Pericardium fibroblast (primary cell): ENCODE measurements at places on chromosomes 3 and 15. TPM values are rescaled to one million over a fixed set of nuclear protein-coding genes. Genes with fewer than 3 reads are reported as not detected.

Gene PARP14
- 11.9 and 39.0 TPM in 2 replicates for total RNA-seq

Gene SAMD7
- total RNA-seq, result not detected in 2 replicates

Gene RASGRP1
- 0.51 and 1.2 TPM in 2 replicates for total RNA-seq

Gene PIF1
- total RNA-seq, result 4.5 and 5.0 TPM in 2 replicates

Gene C15orf61
- total RNA-seq, result 6.7 and 25.9 TPM in 2 replicates
